ENCODE measurements at places on chromosomes 16 and 17.

- no peak for DNase-seq
These were observed 806 bp upstream of the SMIM5 start for GRCh38 chr17:75632428-75632827.

DNA sequence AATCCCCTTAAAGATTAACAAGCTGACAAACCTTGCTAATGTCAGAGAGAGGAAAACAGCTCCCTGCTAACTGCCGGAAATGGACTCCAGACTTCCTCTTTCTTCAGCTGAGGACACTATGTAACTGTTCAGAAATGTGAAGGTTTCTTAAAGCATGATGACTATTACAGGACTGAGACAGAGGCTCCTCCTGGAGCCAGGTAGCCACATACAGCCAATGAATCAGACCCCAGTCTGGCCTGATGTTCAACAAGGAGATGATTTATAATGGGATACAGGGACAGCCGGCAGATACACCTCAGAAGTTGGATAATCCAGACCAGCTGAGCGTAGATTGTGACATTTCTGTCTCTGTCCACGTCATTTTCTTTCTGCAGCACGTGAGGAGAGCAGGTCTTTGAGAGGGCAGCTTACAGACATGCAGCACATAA is 216.2 kb downstream of the HS3ST3A1 start:
- DNase-seq: no peak

GRCh38 chr17:41705271-41705991 is 6.7 kb upstream of the GAST start:
- no peak for DNase-seq

DNA sequence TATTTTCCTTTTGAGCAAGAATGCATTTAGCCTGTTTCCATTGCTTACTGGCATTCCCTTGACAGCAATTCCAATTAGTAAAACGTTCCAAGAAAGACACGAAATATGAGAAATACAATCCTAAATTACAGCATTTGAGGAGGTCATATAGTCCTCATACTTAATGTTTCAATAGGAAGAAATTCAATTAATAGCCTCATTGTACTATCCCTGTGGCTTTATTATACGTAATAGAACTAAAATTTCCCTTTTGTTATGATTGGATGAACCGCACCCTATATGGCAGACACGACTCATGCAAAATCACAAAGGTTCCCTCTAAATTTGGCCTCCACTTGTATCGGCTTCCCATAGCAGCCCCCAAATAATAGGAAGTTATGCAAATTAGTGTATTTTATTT is 291.7 kb downstream of the CEP112 start:
- no peak for DNase-seq

- peak; percentile 31 for DNase-seq
These were observed 14.8 kb downstream of the HDAC5 start for GRCh38 chr17:44108440-44109311.

DNA sequence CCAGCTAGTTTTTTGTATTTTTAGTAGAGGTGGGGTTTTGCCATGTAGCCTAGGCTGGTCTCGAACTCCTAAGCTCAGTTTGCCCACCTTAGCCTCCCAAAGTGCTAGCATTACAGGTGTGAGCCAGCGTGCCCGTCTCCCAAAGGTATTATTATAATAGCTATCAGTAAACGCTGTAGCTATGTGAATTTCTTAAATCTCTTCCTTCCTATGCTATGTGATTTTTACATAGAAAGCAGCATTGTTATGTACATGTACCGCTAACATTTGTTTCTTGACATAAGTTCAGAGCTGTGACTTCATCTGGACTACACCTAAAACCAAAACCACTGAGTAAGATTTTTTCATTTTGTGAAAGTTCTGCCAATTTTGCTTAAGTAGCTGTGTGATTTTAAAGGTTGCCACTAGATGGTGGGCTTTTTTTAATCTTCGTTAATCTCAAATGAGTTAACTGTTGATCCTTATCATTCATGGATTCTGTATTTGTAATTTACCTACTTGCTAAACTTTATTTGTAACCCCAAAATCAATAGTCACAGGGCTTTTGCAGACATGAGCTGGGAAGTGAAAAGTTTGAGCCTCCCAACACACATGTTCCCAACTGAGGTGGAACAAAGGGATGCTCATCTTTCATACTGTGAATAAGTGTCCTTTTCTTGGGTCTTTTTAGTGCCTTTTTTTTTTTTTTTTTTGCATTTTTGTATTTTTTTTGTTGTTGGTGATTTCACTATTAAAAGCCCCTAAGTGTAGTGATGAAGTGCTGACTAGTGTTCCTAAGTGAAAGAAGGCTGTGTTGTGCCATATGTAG is 21.9 kb downstream of the PRKAR1A start:
- DNase-seq: no peak

DNA sequence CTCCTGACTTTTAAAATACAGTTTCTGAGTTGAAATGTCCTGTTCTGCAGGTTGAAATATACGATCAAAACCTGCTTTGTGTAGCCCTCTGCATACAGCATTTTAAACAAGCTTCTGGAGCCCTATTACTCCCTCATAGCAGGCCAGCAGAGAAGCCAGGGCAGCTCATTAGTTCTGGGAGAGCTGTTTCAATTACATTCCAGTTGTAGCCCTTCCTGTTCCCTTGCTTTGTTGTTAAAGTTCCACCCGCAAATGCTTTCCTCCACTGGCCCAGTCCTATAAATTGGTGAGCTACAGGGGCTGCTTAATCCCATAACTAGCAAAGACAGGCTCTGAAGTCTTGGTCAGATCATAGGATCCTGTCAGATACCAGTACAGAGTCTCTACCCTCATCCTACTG is 162.5 kb downstream of the SLC39A11 start:
- no peak for DNase-seq

- no peak for DNase-seq
These were observed 10.3 kb downstream of the LYRM1 start for GRCh38 chr16:20910781-20911321.

DNA sequence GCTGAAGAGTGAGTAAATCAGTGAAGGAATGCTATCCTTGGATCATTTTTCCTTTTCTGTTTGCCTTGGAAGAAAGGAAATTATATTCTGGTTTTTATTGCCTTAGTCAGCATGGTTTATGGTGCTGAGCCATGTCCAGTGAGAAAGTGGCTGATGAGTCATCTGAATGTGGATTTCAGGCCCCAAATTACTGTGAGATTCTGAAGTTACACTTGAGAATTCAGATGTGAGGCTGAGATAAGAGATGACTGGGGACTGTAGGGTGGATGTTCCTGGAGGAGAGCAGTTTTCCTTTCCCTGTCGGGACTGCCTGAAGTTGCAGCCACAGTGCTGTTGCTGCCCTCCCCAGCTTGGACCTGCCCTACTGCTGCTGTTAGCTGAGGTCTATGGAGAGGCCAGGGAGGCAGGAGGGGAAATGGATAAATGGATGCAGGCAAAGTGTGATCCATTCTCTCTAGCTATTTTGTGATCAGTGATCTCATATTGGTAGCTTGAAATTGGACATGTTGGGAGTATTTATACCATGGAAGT is 4.2 kb upstream of the MAP3K14 start:
- DNase-seq: no peak

- DNase-seq: no peak
These were observed 3.9 kb downstream of the HS3ST3A1 start for GRCh38 chr17:13597723-13598347.

DNA sequence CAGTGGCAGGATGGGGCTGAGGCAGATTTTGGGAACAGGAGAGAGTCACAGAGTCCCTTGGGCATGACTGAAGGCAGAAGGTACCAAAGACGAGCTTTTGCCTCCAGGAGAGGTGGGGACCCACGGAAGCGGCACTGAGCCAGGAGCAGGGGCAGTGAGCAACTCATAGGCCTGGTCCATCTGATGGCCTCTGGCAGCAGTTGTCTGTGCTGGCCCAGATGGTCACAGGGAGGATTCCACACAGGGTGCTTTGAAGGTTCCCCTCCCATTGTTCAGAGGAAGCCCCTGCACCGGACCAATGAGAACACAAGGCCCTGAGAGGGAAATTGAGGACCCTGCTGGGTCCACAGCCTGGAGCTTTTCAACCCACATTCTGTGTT is 360.3 kb upstream of the TNRC6C start:
- DNase-seq: no peak
